ENCODE measurements at places on chromosomes 12 and 14.

- no peak for DNase-seq
Observed at GRCh38 chr14:92557544-92557912, 43.9 kb downstream of the RIN3 start.

DNA sequence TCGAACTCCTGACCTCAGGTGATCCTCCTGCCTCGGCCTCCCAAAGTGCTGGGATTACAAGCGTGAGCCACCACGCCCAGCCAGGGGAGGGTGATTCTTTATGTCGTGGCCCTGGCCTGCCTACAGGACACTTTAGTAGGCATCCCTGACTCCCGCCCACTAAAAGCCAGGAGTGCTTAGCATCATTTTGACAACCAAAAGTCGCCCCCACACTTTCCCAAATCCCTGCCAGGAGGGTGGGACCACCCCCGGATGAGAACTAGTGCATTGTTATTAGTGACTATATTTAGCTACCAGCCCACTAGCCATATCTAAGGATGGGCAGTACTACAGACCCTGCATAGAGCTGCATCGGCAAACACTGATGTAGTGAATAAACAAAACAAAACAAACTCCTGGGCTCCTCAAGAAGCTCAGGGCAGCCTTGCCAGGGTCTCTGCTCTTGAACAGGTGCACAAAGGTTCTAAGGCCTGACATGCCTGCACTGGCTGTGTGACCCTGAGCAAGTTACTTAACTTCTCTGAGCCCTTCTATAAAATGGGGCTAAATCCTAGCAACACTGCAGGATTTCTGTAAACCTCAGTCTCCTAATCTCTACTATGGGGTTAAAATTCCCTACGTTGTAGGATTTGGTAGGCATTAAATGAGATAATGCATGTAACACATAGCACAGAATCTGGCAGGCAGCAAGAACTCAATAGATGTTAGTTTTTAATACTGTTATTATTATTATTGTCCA, 2.2 kb downstream of the CAMKK2 start:
- no peak for DNase-seq

- peak; percentile 37 for DNase-seq
Observed at GRCh38 chr14:103393676-103394626, 8.7 kb downstream of the MARK3 start.

DNA sequence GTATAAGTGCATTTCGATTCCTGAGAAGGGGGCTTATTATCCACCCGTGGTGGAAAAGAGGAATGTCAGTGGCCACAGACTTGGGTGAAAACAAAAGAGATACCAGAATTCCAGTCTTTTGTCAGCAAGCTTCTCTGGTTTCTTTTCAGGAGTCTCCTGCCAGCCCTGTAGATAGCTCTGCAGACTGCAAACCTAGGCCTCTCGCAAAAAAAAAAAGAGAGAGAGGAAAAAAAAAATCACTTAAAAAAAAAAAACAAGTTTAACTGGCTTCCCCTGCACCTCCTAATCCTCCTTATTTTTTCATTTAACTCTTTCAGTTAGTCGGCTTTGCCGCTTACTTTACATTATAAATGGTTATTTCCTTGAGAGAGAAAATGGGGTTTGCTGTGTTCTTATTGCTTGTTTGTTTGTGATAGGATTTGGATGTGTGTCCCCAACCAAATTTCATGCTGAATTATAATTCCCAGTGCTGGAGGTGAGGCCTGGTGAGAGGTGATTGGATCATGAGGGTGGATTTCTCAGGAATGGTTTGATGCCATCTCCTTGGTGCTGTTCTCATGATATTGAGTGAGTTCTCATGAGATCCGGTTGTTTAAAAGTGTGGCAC, 170.0 kb downstream of the BCL11B start:
- no peak for DNase-seq

- no peak for DNase-seq
Observed at GRCh38 chr14:52700701-52701172, 5.4 kb upstream of the ERO1A start.

DNA sequence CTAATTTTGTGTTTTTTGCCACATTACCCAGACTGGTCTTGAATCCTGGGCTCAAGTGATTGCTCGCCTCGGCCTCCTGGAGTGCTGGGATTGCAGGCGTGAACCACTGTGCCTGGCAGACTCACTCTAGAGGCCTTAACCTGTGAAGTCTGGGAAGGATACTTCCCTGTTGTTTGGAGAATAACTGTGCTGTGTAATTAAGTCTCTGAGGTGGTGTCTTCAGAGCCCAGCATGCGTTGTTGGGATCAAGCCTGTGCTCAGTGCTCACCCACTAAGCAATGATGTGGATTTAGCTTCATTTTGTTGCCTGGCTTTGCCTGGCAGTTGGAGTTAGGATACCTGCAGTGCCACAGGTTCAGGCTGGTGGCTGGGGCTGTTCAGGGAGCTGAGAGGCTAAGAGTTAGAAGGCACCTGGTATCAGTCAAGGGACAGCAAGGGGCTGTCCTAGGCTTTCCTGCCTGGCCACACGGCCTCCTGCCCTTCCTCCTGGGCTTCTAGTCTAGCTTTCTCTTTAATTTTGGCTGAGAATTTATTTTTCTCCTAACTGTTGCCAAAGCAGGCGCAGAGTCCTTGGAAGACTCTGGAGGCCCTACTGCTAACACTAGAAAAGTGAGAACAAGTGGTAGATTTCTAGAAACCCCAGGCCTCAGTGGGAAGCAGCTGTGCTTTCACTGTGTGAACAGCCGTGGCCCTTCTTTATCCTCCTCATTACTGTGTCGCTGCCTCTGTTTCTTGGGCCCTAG, 38.5 kb downstream of the EP400 start:
- no peak for DNase-seq

DNA sequence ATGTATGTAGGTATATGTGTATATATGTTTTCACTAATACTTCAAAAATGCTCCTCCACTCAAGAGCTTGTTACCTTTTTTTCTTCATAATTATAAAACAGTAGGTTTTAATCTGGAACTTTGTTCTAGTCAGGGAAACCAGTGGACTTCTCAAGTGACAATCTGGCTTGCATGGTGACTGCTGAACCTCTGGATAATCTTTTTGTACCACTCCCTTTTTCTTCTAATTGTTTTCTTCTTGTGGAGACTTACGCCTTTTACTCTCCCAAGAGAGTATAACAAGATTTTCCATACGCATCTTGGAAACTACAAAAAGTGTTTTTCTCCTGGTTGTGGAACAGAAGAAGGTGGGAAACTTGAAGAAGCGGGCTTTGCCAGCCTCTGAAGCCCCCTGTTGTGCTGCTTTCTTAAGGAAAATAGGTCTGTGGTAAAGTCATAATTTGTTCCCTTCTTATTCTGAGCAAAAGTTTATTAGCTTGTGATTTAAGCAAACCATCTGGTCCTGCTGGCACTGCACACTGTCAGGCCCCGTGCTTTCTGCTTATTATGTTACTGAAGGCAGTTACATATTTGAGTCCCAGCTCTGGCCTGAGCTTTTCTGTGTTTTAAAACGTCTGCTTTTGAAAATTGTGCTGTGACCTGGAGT, 291.8 kb downstream of the ERC1 start:
- DNase-seq = peak; percentile 5
